ENCODE measurements at places on chromosomes 11 and 22. TPM values are rescaled to one million over a fixed set of nuclear protein-coding genes. Genes with fewer than 3 reads are reported as not detected.

DNA sequence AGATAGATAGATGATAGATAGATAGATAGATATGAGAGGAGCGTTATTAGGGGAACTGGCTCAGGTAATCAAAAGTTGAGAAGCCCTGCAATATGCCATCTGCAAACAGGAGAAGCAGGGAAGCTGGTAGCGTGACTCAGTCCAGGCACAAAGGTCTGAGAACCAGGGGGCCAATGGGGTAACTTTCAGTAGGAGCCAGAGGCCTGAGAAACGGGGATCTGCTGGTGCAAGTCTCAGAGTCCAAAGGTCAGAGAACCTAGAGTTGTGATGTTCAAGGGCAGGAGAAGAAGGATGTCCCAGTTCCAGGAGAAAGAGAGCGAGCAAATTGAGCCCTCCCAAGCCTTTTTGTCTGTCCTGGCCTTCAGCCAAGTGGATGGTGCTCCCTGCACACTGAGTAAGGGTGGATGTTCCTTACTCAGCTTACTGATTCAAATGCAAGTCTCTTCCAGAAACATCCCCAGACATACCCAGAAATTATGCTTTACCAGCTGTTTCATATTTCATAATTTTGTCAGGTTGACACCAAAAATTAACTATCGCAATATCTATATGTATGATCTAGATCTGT, 87.8 kb upstream of the SLC22A12 start:
- no peak for DNase-seq

- peak; percentile 50 for DNase-seq
Observed at GRCh38 chr11:122100756-122101080, 15.3 kb downstream of the BLID start.

The C11orf52 gene
- 4.1 TPM for total RNA-seq

The TEX54 gene
- not detected for total RNA-seq

- peak; percentile 59 for DNase-seq
Observed at GRCh38 chr11:10294290-10294953, 403 bp upstream of the SBF2 start.

DNA sequence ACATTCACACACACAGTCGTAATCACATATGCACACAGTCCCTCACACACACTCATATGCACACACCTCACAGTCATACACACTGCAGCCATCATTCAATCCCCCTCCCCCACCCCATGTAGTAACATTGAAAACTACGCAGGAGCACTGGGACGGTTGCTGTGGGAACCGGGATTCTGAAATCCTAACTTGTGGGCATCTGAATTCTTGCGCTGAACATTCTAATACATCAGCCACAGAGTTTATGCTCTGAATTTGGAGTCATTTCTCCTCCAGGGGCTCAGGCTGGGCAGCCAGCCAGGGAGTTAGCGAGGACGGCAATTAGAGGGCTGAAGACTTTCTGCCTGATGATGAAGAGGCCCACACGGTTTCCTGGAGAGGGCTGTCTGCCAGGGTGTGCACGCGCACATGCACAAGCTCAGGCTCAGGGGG, 32.7 kb downstream of the CD6 start:
- no peak for DNase-seq

DNA sequence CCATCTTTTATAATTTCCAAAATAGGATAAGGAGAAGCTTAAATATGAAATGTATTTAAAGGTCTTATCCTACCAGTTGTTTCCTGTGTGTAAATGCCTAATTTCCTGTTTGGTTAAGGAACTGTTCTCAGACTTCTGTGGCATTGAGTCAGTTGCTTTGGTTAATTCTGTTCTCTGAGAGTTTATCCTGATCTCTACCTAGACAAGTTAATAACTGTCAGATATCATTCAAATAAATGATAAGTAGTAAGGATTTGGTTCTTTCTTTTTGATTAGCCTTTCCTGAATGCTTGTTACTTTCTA, 39.5 kb downstream of the CTNND1 start:
- DNase-seq: no peak

The FAM180B gene
- 0.19 TPM for total RNA-seq

- no peak for DNase-seq
Observed at GRCh38 chr11:71096751-71097388, 155.5 kb downstream of the SHANK2 start.

The RAG1 gene
- total RNA-seq: 0.88 TPM

DNA sequence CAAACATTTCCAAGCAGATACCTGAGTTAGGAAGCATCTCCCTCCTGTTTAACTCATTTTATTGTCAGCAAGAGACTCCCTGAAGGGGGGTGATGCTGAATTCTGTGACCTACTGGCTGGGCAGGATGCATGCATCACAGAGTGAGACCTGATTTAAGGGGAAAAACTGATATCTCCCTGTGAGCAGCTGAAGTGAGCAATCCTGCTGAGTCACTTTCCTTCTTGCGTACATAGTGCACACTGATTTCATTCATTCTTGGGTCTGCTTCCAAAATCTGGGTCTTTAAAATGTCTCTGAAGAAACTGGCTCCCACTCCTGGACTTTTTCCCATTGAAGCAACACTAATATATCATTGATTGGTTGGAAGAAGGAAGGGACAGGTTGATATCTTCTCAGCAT, 23.3 kb downstream of the P4HA3 start:
- no peak for DNase-seq

GRCh38 chr22:35116817-35117216, 50.9 kb downstream of the ISX start:
- DNase-seq: no peak

The TRIM3 gene
- total RNA-seq: 12.7 TPM

The TRIM6 gene
- 0.42 TPM for total RNA-seq

The APOBEC3B gene
- 1.2 TPM for total RNA-seq

DNA sequence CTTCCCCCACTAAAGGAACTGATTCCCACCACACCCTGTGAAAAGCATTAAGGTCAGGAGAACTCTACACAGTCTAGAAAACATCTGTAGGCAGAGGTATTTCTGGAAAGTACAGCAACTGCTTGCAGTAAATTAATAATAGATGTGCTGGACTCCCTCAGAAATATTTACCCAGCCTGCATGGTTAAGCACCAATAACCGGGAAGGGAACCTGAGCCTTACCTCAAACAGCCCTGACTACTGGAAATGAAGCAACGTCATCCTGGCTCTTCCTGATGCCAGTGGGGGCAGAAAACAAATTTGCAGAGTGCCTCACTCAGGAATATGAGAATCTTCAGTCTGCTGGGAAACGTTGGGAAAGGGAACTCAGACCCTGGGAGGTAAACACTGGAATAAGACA, 318.1 kb downstream of the TENM4 start:
- DNase-seq: no peak

DNA sequence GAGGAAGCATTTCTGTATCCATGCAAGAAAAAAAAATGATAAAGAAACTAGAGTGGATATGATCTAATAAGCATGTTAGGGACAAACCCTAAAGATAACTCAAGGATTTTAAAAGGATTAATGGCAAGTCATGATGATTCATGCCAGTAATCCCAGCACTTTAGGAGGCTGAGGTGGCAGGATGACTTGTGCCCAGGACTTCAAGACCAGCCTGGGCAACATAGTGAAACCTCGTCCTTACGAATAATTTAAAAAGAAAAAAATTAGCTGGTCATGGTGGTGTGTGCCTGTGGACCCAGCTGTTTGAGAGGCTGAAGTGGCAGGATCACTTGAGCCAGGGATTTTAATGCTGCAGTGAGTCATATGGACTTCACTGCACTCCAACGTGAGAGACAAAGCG, 145.5 kb upstream of the BLID start:
- DNase-seq: no peak

The FBLN1 gene
- total RNA-seq: 88.0 TPM

- DNase-seq: peak; percentile 6
Observed at GRCh38 chr11:115421352-115421991, 82.7 kb downstream of the CADM1 start.

DNA sequence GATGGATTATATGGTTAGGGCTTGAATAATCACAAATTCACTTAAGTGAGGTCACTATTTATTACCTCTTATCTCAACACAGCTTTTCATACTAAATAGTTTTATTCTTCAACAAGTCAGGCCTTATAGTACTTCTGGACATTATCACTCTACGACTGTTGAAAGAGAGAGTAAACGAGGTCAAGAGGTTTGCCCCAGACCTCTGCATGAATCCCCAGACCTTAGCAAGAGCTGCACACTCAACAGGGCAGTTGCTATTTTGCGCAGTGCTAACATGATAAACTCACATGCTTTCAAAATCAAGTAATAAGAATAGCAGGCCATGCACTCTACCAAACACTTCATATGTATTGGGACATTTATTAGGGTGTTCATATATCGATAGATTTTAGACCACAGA, 60.5 kb downstream of the DDI1 start:
- DNase-seq: no peak

DNA sequence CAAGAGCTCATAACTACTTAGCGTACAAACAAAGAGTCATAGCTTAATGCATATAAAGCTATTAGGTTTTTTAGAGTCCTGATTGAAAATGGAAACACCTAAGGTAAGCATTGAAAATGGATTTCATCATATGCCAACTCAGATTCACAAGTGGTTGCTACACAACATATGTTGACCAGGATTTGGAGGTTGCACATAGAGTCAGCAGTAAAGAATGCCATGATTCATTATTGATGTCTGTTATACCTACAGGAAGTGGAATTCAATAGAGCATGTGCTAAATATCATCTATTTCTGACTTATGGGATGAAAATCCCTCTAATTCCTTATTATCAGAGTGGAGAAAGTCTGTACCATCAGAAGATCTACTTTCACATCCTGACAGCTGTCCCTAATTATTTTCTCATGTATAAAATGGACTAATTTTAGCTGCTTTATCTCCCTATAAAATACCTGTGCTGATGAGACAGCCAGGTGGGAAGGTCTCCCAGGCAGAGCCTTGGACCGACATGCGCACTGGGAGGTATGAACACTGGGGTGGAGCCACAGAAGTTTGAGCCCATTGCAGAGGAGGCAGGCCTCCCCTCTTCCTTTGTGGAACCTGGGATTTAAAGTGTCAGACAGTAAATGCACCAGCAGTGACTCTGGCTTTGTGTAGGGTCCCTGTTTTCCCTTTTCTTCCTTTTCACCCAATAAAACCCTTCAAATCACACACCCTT, 204.2 kb downstream of the AASDHPPT start:
- no peak for DNase-seq

The SCGB1D2 gene
- total RNA-seq: 1.2 TPM

DNA sequence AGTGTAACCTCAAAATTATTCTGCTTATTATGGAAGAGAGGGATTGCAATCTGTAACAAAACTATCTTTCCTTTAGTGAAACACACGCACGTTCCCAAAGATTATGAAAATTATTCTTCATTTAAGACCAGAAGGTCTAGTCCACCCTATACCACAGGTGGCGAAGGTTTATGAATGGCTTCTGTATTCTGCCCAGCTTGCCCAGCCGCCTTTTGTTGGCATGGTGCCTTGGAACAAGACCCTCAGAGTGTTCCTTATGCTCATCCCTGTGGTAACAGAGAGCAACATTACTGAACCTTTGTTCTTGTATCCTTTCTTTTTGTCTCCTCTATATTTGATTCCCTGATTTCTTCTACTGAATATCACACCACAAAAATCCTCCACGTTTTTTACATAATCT, 116.4 kb downstream of the FAR1 start:
- DNase-seq: no peak

DNA sequence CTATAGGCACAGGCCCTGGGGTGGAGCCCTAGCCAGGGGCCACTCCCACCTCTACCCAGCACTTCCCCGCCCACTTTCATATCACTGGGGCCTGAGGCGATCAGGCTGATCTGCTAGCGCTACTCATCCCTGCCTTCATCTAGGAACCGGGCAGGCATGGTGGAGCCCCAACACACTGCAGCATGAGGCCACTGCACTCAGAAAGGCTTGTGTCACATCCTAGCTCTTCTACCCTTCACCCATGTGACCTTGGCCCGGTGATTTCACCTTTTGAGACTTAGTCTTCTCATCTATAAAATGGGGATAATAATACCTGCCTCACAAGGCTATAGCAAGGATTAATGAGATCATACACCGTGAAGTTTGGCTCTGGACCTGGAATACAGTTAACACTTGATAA, 18.1 kb upstream of the GDPD5 start:
- DNase-seq: no peak

DNA sequence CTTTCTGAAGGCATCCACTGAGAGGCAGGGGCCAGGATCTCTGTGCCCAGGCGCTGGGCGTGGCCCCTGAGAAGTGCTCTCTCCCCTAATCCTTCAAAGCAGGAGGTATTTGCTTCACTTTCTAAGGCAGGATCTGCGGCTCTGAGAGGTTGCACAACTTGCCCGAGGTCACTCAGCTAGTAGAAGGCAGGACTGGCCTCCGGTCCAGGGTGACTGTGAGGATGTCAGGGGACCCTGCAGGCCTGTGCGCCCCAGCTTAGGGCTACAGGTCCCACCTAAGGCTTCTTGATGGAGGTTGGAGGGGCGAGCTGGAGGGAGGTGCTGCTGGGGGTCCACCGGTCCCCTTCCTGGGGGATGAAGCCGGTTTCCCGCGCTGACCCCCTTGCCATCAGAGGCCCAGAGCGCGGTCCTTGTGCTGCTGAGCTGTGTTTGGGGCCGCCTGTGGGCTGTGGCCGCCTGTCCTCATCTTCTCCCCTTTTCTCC, 979 bp downstream of the SMIM38 start:
- no peak for DNase-seq

The OR52A1 gene
- total RNA-seq: not detected

DNA sequence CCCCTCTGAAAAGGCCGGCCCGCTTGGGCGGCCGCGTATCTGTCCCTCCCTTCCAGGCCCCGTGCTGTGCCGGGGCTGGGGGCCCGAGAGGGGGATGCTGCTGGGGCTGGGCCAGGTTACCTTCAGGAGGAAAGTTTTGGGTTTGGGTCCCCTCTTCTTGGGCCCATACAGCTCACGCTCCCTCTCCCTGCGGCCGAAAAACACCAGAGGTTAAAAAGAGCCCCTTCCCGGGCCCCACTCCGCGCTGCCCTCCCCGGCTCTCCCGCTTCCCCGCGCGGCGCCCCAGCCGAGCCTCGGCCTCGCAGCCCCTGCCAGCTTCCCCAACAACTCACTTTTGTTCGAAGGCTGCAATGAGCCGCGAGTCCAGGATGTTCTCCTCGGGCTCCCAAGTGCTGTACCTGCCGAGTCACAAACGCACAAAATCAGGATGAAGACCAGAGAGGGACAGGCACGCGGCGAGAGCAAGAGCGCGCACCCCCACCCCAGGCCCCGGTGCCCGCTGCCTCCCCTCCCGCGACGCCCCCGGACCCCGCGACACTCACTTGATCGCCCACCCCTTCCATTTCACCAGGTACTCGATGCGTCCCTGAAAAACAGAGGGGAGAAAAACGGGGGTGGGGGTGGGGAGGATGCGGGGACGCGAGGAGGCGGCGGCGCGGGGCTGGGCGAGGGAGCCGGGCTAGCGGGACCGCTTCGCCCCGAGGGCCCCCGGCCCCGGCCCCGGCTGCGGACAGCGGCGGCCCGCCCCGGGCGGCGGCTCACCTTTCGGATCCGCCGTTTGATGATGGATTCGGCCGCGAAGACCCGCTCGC, 450 bp downstream of the CBX6 start:
- DNase-seq: no peak

All from heart right ventricle (tissue), 16 donors.